ENCODE measurements at places on chromosomes 6 and 20.

DNA sequence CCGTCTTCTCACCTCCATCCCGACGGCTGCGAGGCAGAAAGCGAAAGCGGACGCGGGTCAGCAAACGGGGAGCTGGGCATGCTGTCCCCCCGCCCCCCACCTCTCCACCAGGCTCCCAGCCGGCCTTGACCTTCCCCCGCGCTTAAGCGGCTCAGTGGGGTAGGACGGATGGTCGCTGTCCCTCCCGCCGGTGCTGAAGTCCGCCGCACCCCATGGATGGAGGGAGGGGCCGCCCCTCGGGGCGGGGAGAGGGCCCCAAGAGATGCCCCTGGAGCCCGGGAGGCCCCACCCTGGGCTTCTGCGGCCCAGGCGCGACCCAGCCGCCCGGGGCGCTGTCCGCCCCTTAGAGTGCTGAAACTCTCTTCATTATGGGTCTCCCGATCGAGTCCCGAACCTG, at the start of gene KCNB1:
KCNB1 (minus strand) TSS at position 48 of the 397 bp plus-strand sequence. CDS start 188 bp downstream, outside the sequence.
- no peak for DNase-seq

DNA sequence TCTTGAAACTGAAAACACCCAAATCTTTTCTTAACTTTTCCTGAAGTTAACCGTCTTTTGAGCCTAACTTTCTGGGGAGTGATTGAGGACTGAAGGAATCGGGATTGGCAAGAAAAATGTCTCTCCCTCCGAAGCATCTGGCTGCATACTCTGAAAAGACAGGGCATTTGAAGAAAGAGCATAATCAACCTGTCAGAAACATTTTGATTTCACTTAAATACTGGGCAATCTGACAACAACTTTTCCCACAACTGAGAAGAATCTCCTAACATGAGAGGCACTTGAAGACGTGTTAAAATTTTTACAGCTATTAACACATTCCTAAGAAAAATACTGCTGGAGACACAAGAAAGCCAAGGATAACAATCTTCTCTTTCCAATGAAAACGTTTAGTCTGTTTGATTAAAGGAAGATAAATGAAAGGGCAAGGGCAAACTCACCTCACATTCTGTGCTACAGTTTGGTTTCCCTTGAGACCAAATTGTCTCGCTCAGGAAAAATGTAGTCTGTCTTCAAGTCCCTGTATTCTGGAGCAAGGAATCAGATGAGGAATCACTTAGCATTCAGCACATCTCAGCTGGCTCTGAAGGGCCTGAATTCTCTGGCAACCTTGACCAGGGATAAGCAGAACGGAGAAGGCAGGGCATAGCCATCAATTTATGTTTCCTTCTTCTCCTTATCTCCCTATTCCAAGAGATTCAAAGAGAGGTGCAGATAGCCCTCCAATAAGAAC, 76.1 kb downstream of the TBX18 start:
- no peak for DNase-seq

GRCh38 chr6:75079589-75079988, 126.3 kb downstream of the COL12A1 start:
- no peak for DNase-seq

GRCh38 chr6:6397842-6398241, 77.4 kb upstream of the F13A1 start:
- no peak for DNase-seq

DNA sequence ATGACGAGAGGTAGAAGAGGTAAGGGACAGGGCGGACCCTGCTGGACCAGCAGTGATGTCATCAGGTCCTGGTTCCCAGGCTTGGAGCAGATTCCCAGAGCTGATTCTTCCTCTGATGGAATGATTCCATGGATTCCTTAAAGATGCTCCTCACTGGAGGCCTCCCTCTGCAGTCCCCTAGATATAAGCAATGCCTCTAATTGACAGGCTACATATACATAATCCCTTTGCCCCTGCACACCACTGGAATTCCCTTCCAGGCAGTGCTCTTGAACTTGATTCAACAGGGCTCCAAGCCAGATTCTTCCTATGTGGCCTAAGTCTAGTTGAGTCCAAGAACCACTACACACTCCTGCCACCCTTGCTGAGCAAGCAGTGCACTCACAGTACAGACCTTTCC, 52.3 kb upstream of the L3MBTL3 start:
- no peak for DNase-seq

DNA sequence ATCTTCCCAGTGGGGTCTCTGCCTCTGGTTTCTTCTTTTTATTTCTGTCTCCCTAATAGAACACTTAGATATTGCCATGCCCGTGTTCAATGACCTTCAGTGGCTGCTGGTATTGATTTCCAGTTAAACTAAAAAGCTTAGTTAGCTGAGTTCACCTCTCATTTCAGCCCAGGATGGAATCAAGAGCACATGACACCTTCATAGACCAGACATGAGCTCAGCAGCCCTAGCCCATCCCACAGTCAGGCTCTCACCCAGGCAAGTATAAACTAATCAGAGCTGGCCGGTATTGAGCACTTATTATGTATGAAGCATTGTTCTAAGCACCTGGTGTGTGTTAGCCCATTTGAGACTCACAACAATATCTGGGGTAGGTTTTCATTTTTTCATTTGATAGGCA, 33.7 kb upstream of the PLEKHG1 start:
- DNase-seq: no peak

- no peak for DNase-seq
These were observed 104.5 kb downstream of the IBTK start for GRCh38 chr6:82143041-82143481.

DNA sequence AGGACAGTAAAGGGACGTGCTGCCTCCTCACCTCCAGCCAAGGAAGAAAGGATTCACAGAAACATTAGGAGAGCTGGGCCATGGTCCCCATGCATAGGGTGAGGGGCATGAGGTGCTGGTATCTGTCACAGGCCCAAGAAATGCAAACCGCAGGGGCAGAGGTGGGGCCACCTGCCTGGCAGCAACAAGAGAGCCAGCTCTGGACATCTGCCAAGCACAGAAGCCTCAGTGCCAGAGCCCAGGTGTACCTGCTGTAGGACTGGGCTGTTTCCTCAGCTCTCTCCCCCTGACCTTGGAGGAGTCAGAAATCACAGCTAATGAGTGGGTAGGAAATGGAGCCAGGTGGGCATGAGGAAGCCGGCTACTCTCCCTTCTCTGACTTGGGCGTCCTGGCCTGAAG, 45.3 kb downstream of the SLC2A12 start:
- no peak for DNase-seq

- DNase-seq: no peak
These were observed 197.5 kb upstream of the SULF2 start for GRCh38 chr20:47982574-47983360.

Measured in vagina (tissue), 2 donors.